ENCODE measurements at places on chromosomes 5 and 9. TPM values are rescaled to one million over a fixed set of nuclear protein-coding genes. Genes with fewer than 3 reads are reported as not detected.

GRCh38 chr9:82810915-82811314, 252.0 kb downstream of the RASEF start:
- no peaks in the 10 kb centered on the region for H3K4me1 ChIP-seq
- peak; percentile 62 for DNase-seq
- no peaks in the 10 kb centered on the region for H3K27me3 ChIP-seq
- H3K27ac ChIP-seq = no peak overlapping the region

- no peak overlapping the region for H3K4me3 ChIP-seq
- no peaks in the 10 kb centered on the region for H3K36me3 ChIP-seq
- no peaks in the 10 kb centered on the region for H3K27me3 ChIP-seq
These were observed 461.1 kb upstream of the DAP start for GRCh38 chr5:11222169-11222568.

- H3K4me1 ChIP-seq = no peaks in the 10 kb centered on the region
- no peak overlapping the region for H3K27ac ChIP-seq
- no peaks in the 10 kb centered on the region for H3K27me3 ChIP-seq
- no peaks in the 10 kb centered on the region for H3K36me3 ChIP-seq
- no peak overlapping the region for H3K4me3 ChIP-seq
These were observed 1.3 kb upstream of the ERAP1 start for GRCh38 chr5:96808868-96809558.

DNA sequence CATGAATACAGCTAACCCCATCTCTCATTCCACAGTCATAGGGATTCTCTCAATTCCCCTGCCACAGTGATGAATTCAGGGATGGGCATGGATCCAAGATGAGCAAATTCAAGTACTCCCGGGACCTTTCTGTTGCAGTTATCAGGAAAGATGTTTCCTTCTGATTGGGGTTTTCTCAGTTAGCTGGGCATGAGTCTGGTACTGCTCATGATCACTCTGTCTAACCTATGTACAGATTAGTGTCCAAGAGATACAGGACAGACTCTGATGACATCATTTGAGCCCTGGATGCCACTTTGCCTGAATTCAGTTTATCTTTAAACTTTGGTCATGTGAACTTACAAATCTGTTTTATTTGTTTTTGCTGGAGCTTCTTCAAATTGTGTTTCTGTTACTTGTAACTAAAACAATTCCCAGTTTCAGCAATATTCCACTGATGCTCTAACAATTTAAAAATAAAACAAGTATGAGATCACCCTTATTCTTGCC, 257.7 kb upstream of the KLF9 start:
- no peaks in the 10 kb centered on the region for H3K4me1 ChIP-seq
- H3K27ac ChIP-seq = no peak overlapping the region
- H3K27me3 ChIP-seq = no peaks in the 10 kb centered on the region
- DNase-seq = no peak
- no peaks in the 10 kb centered on the region for H3K36me3 ChIP-seq

The FOXD1 gene
- total RNA-seq = 3.2 TPM

GRCh38 chr9:120434532-120434931, 145.4 kb downstream of the CDK5RAP2 start:
- H3K4me3 ChIP-seq = no peak overlapping the region
- H3K4me1 ChIP-seq = peaks cover 21% of the 10 kb centered on the region
- H3K36me3 ChIP-seq = peaks cover 10% of the 10 kb centered on the region
- peak overlapping the region; percentile 94 for H3K27ac ChIP-seq
- H3K27me3 ChIP-seq = no peaks in the 10 kb centered on the region
- peak; percentile 93 for DNase-seq
